ENCODE measurements at places on chromosomes 4 and X.

DNA sequence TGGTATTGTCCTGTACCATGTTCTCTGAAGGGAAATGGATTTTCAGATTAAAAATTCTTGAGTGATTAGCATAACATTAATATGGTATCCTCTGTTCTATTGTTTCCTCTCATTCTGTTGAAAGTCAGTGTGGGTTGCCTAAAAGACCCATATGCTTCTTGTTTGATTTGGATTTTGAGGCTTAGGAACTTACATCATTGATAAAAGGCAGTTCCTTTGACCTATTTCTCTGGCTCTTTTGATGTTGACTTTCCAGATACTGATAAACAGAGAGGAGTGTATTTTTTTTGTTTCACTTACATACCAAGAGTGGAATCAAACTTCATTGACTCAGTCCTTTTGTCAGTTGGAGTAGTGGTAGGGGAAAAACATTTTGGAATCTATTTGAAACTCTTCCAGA lies 32.8 kb downstream of the TMEM144 start:
- DNase-seq: no peak

GRCh38 chr4:40838742-40839141 lies 89.0 kb downstream of the NSUN7 start:
- DNase-seq: no peak

GRCh38 chr4:74311696-74312313 lies 3.5 kb downstream of the EPGN start:
- peak; percentile 28 for DNase-seq

GRCh38 chrX:115642895-115643530 lies 82.0 kb downstream of the PLS3 start:
- no peak for DNase-seq

GRCh38 chr4:1577822-1578217 lies 106.3 kb downstream of the FAM53A start:
- no peak for DNase-seq

- no peak for DNase-seq
Measured at GRCh38 chr4:61427818-61428495, 227.8 kb downstream of the ADGRL3 start.

DNA sequence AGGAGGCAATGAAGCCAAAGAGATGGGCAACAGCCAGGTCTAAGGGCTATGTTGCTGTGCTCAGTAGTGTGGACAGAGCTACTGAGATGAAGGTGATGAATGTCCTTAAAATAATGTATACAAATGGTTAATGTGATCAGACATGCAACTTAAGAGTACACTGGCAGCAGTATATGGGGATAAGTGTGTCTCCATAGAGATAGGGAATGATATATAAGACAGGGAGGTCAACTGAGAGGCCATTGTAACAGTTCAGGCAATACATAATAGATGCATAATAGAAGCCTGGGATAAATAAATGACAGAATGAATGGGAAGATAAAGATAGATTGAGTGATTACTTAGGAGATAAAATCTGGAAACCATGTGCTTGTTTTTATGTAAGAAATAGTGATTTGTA lies 250.0 kb downstream of the CFAP299 start:
- DNase-seq: no peak

DNA sequence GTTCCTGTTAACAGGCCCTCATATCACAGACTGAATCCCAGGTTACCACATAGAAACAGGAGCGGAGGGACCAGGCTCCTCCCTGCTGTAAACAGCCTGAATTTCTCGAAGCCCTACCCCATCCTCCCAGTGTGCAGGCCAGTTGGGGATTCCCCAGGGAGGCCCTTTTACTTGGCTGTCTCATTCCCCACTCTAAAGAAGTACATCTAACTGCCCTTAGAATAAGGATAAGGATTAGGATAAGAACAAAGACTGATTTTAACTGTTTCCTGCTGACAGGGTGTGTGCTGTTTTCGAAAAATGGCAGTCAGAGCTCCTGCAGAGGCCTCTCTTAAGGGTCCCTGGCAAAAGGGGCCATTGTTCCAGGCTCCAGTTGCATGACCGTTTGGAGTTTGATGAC lies 133.7 kb downstream of the PAPSS1 start:
- no peak for DNase-seq

- DNase-seq: no peak
Measured at GRCh38 chr4:91170768-91171167, 1043.6 kb downstream of the CCSER1 start.

DNA sequence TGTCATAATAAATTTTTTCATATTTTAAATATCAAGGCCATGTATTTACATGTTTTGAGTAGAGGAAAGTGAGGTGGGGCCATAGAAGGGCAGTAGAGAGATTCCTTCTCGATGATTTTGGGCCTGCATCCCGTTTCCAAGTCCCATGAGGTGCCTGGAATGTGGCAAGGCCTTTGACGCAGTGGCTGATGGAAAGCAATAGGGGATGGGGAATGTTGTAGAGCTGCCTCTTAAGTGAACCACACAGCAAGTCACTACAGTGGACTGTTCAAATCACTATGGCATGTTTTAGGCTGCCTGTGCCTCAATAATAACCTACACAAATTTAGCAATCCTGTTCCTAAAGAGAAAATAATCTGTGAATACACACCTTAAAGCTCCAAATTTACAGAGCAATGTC lies 48.3 kb downstream of the ANXA5 start:
- no peak for DNase-seq

GRCh38 chr4:137601934-137602333 lies 69.6 kb upstream of the PCDH18 start:
- no peak for DNase-seq

DNA sequence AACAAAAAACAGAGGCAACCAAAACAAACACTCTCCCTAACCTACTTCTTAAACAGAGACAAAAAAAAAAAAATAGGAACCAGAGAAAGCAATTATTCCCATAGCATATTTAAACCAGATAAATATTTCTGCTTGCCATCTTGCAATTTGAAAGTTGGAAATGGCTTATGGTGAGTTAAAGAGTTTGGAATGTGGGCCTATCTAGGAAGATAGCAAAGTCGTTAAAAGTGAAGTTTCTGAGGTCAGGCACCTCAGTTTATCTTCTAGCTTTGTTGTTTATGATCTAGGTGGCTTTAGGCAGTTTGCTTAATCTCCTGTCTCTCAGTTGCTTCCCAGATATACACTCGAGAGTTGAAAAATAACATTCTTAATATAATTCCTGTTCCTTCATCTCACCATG lies 284.2 kb downstream of the KCNIP4 start:
- DNase-seq: no peak

- peak; percentile 15 for DNase-seq
Measured at GRCh38 chr4:124279741-124280140, 432.8 kb downstream of the ANKRD50 start.

GRCh38 chr4:144594471-144594986 lies 51.4 kb upstream of the HHIP start:
- no peak for DNase-seq

DNA sequence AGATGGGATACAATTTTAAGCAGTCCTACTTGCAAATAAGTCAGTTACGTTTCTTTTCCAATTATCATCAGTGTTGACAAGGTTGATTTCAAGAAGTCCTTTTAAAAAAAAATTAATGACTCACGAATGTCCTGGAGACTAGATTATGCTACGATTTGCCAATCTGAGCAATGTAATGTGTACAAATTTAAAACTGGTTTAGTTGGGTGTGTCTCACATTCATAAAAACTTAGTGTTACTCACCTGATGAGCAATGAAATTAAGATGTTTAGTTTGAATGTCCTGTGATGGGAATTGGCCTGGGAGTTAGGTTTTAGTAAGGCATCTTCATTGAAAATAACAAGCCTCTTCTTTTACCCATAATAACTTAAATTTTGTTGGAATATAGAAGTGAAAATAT lies 136.7 kb upstream of the POF1B start:
- DNase-seq: no peak

GRCh38 chr4:16386711-16387320 lies 160.5 kb upstream of the TAPT1 start:
- no peak for DNase-seq

GRCh38 chr4:40283968-40284367 lies 51.2 kb upstream of the CHRNA9 start:
- DNase-seq: no peak

- DNase-seq: peak; percentile 5
Measured at GRCh38 chrX:115350711-115351381, 61.3 kb downstream of the LUZP4 start.

DNA sequence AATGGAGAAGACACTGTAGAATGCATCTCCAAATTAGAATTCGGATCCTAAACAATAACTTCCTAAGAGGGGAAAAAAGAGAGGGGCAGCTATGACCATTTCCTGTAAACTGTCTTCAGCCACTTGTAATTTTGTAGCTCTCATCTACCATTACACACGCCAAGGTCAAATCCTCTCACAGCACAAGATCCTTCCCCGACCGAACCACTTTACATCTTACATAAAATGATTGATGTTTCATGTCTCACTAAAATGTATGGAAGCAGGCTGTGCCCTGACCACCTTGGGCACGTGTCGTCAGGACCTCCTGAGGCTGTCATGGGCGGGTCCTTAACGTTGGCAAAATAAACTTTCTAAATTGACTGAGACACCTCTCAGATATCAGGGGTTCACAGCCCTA lies 24.1 kb upstream of the PBDC1 start:
- no peak for DNase-seq

- DNase-seq: no peak
Measured at GRCh38 chrX:10506781-10507180, 113.6 kb downstream of the MID1 start.

DNA sequence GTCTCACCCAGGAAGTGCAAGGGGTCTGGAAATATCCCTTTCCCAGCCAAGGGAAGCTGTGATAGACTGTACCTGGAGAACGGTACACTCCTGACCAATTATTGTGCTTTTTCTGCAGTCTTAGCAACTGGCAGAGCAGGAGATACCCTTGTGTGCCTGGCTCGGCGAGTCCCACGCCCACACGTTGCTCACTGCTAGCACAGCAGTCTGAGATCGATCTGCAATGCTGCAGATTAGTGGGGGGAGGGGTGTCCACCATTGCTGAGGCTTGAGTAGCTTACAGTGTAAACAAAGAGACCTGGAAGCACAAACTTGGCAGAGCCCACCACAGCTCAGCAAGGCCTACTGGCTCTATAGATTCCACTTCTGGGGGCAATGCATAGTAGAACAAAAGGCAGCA lies 138.5 kb downstream of the CHRDL1 start:
- DNase-seq: no peak

DNA sequence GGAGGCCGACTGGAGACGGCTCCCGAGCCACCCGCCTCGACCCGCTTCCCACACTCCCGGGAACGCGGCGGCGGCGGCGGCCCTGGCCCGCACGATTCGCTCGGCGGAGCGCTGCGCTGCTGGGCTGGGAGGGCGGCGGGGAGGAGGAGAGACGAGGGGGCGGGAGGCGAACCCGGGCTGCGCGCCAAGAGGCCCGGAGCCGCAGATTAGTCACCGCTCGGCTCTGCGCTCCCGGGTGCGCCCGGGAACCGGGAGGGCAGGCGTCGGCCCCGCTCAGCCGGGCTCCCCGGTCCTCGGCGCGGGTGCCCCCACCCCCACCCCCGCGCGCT lies 11.2 kb upstream of the BCOR start:
- DNase-seq: peak; percentile 65

GRCh38 chr4:23962462-23962861 lies 72.6 kb upstream of the PPARGC1A start:
- no peak for DNase-seq

GRCh38 chrX:38774249-38774648 lies 27.0 kb upstream of the MID1IP1 start:
- DNase-seq: no peak

DNA sequence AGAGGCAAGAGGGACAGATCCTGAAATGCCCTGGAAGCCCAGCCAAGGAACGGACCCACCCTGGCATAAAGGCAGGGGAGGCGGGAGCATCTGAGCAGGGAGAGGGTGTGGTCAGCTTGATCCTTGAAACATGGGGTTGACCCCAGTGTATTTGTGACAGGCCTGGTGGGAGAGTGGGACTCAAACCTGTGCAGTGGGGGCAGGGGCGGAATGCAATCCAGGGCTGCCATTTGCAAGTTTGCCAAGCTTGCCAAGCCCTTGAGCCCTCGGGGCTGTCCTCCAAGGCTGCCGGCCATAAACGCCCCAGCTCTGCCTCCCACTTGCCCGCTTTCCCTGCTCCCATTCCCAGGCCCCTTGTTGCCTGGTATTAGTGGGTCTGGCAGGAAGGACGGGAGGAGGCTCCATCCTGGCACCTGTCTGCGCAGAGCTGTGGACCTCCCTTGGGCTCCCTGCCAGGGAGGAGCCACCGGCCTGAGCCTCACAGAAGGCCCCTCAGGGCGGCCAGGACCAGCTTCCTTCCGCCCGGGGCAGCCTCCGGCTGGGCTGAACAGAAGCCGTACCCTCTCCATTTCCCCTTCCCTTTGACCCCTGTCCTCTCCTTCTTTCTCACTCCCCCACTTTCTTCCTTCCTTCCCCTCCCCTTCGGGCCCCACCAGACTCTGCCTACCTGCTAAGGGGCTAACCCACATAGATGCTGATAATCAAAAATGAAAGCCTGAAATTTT lies 661 bp downstream of the S100P start:
- DNase-seq: no peak

GRCh38 chr4:152697284-152698088 lies 17.7 kb upstream of the TMEM154 start:
- DNase-seq: no peak

- no peak for DNase-seq
Measured at GRCh38 chr4:9976293-9976692, 45.0 kb downstream of the SLC2A9 start.

- DNase-seq: no peak
Measured at GRCh38 chr4:7055111-7055989, 12.2 kb downstream of the TADA2B start.

DNA sequence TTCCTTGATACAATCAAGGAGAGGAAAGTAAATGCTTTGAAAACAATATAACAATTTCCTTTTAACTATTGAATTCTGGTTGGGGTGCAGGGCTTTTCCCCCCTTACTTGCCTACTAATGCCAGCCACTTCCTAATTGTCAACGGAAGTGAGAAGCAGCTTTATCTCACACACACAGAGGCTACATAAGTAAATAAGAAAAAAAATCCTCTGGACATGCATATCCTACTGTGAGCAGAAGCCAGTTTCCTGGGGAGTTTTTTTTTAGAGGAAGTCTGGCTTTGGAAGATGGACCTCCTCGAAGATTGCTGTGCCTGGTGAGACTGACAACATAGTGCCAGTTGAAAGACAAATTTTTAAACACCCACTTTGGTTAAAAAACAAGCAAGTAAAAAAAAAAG lies 180.6 kb downstream of the OPHN1 start:
- DNase-seq: no peak

DNA sequence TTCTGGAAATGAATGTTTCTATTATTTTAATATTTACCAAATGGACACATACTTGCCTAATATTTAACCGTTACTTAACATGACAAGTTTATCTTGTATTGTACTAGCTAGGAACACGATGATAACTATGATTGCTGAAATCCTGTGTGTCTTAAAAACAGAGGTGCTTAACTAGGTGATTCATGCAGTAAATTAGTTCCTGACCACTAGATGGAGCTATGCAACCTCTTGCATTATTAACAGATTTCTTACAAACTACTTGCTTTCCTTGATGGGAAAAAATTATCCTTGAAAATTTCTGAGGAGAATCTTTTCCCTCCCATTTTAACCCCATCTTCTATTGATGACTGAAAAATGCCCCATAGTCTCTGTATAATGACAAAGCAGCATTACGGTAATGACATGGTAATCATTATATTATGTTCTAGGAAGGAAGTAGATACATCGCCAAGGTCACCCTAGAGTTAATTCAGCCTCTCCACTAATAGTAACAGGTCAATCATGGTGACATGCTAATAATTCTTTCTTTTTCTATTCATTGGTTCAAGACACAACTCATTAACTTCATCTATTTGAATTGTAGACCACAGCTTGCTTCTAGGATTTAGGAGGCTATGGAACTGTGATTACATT lies 844.2 kb downstream of the RAPGEF2 start:
- peak; percentile 13 for DNase-seq

- DNase-seq: no peak
Measured at GRCh38 chr4:138602664-138603063, 360.5 kb upstream of the SLC7A11 start.
